CD8-positive, alpha-beta memory T cell (primary cell): ENCODE measurements at places on chromosomes 6 and 20. TPM values are rescaled to one million over a fixed set of nuclear protein-coding genes. Genes with fewer than 3 reads are reported as not detected.

DNA sequence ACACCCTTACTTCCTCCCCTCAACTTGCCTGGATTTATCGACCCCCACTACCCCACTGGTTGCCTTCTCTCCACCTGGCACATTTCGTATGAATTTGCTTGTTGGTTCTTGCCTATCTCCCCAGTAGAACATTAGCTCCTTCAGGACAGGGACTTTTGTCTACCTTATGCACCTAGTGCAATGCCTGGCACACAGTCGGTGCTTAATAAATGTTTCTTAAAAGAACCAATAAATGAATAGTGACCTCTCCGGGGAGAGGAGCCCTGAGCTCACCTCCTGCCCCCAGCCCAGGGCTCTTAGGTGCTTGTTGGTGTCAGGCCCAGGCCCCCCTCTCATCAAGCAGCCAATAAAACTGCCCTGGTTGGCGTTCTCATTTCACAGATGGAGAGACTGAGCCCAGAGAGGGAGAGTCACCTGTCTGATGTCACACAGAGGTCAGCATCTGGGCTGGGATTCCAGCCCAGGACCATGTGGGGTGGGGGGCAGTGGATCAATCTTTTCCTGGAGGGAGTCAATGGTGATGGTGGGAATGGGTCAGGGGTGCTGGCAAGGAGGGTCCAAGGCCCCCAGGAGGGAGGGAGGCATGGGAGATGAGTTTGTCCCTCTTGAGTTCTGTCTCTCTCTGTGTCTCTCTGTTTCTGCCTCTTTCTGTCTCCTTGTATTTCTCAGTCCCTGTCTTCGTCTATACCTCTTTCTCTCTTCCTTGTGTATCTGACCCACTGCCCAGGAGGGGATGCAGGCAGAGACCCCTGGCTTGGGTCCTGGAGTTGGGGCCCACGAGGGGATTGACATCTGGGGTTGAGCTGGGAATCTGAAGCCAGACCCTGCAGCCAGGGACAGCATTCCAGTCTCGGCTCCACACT is 89.6 kb downstream of the CEBPB start:
- no peaks in the 10 kb centered on the region for H3K36me3 ChIP-seq
- no peaks in the 10 kb centered on the region for H3K27me3 ChIP-seq
- no peak for DNase-seq
- no peak overlapping the region for H3K4me3 ChIP-seq
- H3K27ac ChIP-seq, result no peak overlapping the region

GRCh38 chr6:7311176-7311575 is 1.8 kb downstream of the SSR1 start:
- H3K4me1 ChIP-seq, result peaks cover 38% of the 10 kb centered on the region
- H3K36me3 ChIP-seq, result peaks cover 17% of the 10 kb centered on the region
- DNase-seq, result no peak
- H3K27ac ChIP-seq, result peak overlapping the region; percentile 32
- H3K27me3 ChIP-seq, result no peaks in the 10 kb centered on the region
- no peak overlapping the region for H3K4me3 ChIP-seq

DNA sequence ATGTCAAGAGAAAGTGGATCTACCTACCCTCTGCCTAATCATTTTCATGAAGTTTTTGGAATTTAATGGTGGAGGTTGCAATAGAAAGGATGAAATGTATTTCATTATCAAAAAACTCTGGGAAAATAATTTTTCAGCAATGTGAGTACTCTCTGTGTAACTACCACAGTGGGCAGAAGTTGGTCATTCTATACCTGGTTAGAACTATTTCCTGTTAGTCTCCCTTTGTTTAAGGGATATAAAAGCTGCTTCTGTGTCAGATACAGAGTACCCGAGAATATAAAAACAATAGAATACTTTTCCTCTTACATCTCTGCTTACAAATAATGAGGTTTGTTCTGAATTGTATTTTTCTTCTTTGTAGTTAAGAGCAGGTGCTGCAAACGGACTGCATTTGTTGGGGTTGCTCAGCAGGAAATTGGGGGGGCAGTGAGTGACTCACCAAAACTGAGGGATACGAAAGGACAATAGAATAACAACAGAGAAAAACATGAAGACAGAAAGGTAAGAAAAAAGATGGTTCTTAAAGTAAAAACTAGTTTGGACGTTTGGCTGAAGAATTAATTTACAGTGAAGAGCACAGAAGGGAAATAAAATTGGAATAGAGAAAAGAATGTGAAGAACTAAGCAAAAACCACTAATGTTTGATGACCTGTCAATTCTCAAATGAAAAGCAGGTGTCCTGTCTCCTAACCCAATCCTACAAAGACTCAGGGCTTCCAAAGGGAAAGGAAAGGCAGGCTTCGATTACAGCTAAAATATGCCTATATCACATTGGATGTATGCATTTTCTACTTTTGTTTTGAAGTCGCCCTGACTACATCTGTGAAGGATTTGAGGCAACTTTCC is 703.1 kb downstream of the RFPL4B start:
- no peak overlapping the region for H3K4me3 ChIP-seq
- DNase-seq, result no peak
- H3K36me3 ChIP-seq, result no peaks in the 10 kb centered on the region
- H3K4me1 ChIP-seq, result no peaks in the 10 kb centered on the region

Gene NR2E1
- not detected for total RNA-seq

DNA sequence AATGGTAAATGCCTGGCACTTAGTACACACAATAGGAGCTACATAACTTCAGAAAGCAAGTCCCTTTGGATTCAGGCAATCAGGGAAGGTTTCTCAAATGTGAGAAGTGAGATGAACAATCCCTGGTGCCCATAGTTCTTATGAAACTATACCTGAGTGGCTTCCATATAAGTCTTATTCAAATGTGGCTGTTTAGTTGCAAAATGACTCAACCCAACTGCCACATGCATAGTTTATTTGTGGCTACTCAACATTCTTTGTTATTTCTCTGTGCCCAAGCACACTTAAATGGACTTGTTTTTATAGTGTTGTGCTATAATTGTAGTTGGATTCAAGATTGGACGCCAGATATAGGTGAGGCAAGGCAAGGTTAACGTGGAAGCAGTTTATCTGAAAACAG is 93.7 kb upstream of the ATXN1 start:
- no peak overlapping the region for H3K27ac ChIP-seq
- DNase-seq, result no peak
- no peaks in the 10 kb centered on the region for H3K4me1 ChIP-seq
- H3K27me3 ChIP-seq, result no peaks in the 10 kb centered on the region
- H3K36me3 ChIP-seq, result no peaks in the 10 kb centered on the region
- no peak overlapping the region for H3K4me3 ChIP-seq

DNA sequence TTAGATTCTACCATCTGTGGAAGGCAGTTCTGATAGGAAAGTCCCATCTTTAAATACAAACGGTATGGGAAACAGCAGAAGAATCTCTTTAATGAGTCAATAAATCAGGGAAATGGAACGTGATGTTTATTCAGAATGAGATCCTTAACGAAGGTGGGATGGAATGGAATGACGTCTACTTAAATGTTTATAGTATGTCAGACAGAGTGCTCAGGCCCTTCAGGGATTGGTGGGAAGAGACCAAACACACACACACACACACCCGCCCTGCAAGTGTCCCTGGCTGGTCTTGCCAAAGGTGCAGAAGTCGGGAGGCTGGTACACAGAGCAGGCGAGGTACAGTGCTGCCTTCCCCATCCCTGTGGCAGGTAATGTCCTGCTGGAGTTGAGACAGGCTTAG is 164.0 kb downstream of the FARS2 start:
- DNase-seq, result no peak
- H3K4me1 ChIP-seq, result no peaks in the 10 kb centered on the region
- no peak overlapping the region for H3K27ac ChIP-seq
- no peaks in the 10 kb centered on the region for H3K36me3 ChIP-seq
- H3K27me3 ChIP-seq, result no peaks in the 10 kb centered on the region
- H3K4me3 ChIP-seq, result no peak overlapping the region

GRCh38 chr6:146289816-146290588 is 253.6 kb upstream of the RAB32 start:
- no peaks in the 10 kb centered on the region for H3K27me3 ChIP-seq
- H3K4me3 ChIP-seq, result no peak overlapping the region
- no peaks in the 10 kb centered on the region for H3K4me1 ChIP-seq
- H3K36me3 ChIP-seq, result no peaks in the 10 kb centered on the region

Gene SNAP25
- not detected for total RNA-seq

DNA sequence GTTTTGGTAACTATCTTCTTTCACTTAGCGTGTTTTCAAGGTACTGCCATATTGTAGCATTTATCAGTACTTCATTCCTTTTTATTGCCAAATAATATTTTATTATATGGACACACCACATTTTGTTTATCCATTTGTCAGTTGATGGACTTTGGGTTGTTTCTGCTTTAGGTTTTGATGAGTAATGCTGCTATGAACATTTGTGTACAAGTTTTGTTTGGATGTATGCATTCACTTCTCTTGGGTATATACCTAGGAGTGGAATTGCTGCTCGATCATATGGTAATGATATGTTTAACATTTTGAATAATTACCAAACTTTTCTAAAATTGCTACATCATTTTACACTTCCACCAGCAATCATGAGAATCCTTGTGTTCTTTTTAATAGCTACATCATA is 6.4 kb upstream of the SLC22A7 start:
- no peak overlapping the region for H3K27ac ChIP-seq
- H3K36me3 ChIP-seq, result no peaks in the 10 kb centered on the region
- no peak for DNase-seq
- no peaks in the 10 kb centered on the region for H3K27me3 ChIP-seq

Gene HLA-DQB1
- 16.0 TPM for total RNA-seq

Gene SH3BGRL2
- 0.64 TPM for total RNA-seq

Gene SLC35F1
- not detected for total RNA-seq

Gene EYS
- total RNA-seq, result not detected

- no peaks in the 10 kb centered on the region for H3K4me1 ChIP-seq
- DNase-seq, result no peak
- H3K36me3 ChIP-seq, result no peaks in the 10 kb centered on the region
- no peak overlapping the region for H3K4me3 ChIP-seq
Observed at GRCh38 chr6:19332806-19333460, 504.2 kb upstream of the ID4 start.

DNA sequence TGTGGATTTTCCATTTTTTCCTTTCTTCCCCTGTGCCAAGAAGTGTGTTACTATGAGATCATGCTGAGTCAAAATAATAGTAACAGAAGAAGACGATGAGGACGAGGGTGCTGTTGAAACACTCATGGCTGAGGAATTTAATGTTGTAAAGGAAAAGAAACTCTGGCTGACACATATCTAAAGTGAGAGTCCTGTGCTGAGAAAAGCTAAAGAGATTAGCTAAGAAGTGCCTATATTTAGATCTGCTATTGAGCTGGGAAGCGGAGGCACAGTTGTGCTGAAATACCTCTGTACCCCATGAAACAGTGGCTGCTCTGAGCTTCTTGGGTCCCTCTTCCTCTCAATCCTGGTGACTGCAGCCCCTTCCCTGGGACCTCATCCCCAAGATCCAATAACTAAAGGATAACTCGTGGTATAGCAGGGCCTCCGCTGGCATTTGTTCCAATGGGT is 1.1 kb upstream of the SYTL3 start:
- H3K4me3 ChIP-seq, result peak overlapping the region; percentile 15
- no peak for DNase-seq
- H3K27ac ChIP-seq, result no peak overlapping the region
- H3K27me3 ChIP-seq, result no peaks in the 10 kb centered on the region
- H3K36me3 ChIP-seq, result no peaks in the 10 kb centered on the region

DNA sequence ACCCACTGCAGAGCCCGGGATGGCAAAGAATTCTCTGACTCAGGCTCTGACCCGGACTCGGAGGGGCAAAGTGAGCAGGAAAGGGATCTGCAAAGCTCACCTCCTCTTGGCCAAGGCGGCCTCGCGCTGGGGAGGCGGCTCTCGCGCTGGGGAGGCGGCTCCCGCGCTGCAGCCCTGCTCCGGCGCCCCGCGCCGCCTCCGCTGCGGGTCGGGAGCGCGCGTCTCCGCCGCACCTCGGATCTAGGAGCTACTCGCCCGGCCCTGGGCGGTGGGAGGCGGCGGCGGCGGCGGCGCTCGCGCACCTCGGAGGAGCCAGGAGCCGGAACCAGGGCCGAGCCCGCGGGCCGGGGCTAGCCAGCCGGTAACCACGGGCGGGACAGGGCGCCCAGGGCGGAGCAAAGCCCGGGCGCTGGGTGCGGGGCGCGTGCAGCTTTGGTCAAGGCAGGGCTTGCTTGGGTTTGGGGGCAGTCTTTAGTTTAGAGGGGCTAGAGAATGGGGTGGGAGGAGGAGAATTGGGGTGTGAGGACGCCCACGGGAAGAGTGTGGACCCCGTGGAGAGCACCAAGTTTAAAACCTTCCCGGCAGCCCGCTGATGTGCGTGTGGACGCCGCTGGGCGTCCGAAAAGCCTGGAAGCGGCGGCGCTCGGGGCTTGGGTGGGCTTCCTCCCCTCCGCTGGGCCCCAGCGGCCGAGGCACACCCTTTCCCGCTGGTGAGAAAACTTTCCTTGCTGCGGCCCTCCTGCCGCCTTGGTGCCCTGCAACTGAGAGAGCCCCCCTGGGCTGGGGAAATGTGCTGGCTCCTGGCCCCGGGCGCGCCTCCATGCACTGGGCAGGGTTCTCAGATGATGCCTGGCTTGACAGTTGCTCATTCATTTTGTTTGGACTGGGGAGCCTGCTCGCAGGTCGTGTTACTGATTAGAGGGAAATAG is at the start of gene MRAP2:
TSS of gene MRAP2 (plus strand) at position 250 of the 929 bp plus-strand sequence. CDS start 21,547 bp downstream, outside the sequence.
- H3K27ac ChIP-seq, result peak within 1 kb of the TSS; percentile 61
- no peaks in the 10 kb centered on the region for H3K36me3 ChIP-seq
- H3K27me3 ChIP-seq, result no peaks in the 10 kb centered on the region
- H3K4me1 ChIP-seq, result no peaks in the 10 kb centered on the region
- DNase-seq, result no peak

DNA sequence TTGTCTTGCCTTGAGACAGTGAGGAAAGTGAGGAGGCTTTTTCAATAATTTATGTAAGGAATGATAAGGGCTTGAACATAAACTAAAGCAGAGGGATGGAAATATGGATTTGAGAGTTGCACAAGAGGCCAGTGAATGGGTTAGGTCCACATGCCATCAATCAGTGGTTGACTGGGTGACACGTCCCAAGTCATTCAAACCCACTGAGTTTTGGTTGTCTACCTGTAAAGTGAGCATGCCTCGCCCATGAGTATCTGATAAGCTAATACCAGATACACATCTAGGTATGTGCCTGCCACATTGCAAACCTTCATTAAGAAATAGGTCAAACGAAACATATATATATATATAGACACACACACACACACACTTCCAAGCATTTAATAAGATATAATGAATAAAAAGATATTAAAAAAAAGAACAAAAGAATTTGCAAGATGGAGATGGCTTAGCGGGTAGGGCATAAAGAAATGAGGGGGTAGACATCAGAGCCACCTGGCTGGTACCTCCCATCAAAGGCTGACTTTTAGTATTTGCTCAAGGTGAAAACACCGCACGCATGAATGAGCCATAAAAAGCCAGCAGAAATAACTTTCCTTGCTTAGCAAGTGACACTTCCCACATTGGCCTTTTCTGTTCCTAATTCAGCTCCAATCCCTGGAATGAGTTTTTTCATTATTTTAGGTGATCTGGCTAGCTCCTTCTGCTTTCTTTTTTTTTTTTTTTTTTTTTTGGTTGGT is 109.1 kb upstream of the GGTLC1 start:
- H3K27me3 ChIP-seq, result no peaks in the 10 kb centered on the region
- no peak overlapping the region for H3K4me3 ChIP-seq
- H3K4me1 ChIP-seq, result peaks cover 4% of the 10 kb centered on the region

DNA sequence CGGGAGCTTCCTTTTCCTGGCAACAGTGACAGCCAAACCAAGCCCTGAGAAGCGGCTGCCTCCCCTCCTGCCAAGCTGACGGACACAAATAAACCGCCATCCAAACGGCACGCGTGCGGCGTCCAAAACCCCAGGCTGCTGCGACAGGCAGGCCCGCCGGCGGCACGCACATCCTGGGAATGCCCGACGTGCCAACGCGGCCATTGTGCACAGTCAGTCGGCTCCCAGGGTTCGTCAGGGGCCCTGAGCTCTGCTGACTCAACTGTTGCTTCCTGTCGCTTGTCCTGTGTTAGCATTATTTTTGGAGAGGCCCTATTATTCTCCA is 6.8 kb downstream of the JAG1 start:
- H3K27ac ChIP-seq, result no peak overlapping the region
- H3K4me3 ChIP-seq, result no peak overlapping the region
- DNase-seq, result no peak
- H3K4me1 ChIP-seq, result no peaks in the 10 kb centered on the region

Gene ATP5F1E
- total RNA-seq, result 98.1 TPM
